ENCODE measurements at places on chromosomes 6 and 20.

GRCh38 chr6:74971633-74972032 is 234.2 kb downstream of the COL12A1 start:
- no peak for DNase-seq

DNA sequence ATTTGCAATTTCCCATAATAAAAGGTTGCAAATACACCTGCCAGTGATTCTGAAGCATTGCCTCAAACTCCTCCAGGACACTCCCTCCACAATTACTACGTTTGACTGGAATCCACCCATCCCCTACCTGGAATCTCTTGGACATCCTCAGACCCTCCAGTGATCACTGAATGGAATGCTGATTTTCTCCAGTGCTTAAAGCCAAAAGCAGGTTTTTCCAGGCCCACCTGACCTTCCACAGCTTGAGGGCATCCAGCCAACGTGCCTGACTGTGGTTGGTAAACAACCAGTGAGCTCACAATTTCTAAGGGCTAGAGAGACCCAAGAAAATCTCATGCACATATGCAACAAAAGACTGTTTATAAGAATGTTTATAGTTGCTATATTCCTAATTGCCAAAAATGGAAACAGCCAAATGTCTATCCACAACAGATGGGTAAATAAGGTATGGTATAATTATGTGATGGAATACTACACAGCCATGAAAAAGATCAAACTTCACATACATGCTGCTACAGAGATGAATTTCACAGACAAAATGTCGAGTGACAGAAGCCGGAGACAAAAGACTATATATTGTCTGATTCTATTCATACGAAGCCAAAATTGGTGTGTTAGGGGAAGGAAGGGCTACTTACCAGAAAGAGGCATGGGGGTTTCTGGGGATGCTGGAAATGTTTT is 147.1 kb upstream of the RREB1 start:
- DNase-seq, result no peak

DNA sequence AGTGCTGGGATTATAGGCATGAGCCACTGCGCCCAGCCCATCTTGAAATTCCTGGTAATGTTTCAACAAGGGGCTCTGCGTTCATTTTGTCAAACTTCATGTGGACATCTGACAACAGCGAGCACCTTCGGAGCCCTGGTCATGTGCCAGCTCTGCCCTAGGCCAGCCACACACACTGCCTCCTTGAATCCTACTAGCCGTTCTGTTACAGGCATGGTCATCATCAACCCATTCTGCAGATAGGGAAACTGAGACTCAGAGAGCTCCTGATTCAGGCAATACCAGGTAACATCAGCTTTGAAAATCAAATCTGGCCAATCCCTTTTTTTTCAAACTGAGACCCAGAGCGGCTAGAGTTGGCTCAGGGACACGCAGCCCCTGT is 41.3 kb downstream of the RBM38 start:
- DNase-seq, result no peak

- DNase-seq, result no peak
Measured at GRCh38 chr6:154766288-154766687, 33.1 kb downstream of the SCAF8 start.

DNA sequence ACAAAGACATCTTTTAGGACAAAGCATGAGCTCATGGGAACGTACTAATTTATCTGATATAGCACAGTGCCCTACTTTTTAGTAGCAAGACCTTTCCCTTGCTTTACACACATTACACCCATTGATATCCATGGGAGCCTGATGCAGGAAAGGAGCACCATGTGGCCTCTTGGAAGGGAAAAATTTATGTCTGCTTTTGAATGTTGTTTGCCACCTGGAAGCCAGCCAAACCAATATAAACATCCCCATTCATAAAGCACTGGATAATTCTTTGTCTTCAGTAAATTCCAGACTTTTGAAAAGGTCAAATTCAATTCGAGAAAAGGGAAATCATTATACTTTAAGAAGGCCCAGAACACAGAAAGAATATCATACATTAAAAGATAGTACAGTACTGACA is 152.3 kb upstream of the BEND6 start:
- DNase-seq, result no peak

GRCh38 chr20:41048461-41049301 is 20.1 kb downstream of the TOP1 start:
- DNase-seq, result no peak

DNA sequence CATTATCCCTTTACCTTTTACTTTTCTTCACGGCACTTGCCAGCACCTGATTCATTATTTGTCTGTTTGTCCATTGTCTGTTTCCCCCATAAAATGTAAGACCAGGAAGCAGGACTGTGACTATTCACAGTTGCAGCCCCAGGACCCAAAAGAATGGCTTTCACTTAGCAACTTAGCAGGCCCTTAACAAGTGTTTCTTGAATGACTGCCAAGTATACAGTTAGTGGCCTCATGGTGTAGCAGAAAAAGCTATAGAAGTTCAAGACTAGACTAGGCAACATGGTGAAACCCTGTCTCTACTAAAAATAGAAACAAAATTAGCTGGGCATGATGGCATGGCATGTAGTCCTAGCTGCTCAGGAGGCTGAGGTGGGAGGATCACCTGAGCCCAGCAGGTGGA is 4.3 kb downstream of the SLC26A8 start:
- DNase-seq, result no peak

DNA sequence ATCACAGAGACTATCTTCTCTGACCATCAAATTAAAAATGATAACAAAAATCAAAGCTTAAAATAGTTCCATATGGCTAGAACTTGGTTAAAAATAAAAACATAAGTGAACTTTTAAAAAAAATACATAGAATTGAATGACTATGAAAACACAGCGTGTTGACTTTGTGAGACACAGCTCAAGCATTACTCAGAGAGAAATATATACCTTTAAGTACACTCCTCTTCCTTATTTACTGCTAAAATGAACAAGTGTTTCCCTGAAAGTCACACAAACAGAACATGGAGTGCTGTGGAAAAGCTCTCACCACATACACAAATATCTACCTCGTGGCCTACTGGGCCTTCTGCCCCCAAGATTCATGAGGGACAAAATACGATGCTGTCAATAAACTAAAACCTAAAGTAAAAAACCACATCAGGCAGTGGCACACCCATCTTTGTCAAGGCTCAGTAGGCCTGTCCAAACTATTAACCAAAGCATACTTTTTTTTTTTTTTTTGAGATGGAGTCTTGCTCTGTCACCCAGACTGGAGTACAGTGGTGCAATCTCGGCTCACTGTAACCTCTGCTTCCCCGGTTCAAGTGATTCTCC is 7.5 kb downstream of the FAXC start:
- no peak for DNase-seq

GRCh38 chr20:47489448-47489872 is 12.2 kb upstream of the NCOA3 start:
- DNase-seq, result no peak

GRCh38 chr6:170111816-170112582 is 178.9 kb downstream of the DLL1 start:
- no peak for DNase-seq

- DNase-seq, result no peak
Measured at GRCh38 chr6:105257340-105257739, 77.5 kb upstream of the POPDC3 start.

- DNase-seq, result no peak
Measured at GRCh38 chr6:41757271-41757670, 10.1 kb upstream of the PGC start.

DNA sequence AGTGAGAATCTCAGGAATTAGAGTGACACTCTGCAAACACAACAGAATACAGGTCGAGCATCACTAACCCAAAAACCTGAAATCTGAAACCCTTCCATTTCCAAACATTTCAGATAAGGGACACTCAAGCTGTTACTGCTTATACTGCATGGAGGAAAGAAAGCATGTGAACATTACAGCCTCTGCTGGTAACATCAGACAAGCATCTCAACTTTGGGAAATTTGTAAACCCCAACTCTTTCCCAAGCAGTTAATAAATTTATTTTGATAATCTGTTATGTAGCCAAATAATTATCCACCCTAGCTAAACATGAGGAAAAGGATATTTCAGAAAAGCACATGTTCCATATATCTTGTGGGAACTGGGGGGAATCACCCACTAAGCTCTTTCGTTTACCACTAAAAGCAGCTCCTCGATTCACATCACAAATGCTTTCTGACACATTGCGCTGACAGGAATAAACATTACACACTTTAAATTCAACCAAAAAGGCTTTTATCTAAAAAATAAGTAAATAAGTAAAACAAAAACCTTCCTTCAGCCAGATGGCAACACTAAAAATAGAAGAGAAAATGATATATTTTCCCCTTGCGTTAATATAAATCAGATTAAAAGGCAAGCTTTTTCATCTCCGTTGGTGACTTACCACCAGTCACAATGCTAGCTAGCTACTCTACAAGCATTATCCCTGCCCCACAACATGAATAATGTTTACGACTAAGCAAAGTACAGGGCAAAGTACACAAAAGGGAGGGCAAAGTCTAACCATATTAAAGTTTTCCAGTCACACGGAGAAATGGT is 120.8 kb downstream of the MAP7 start:
- DNase-seq, result no peak

DNA sequence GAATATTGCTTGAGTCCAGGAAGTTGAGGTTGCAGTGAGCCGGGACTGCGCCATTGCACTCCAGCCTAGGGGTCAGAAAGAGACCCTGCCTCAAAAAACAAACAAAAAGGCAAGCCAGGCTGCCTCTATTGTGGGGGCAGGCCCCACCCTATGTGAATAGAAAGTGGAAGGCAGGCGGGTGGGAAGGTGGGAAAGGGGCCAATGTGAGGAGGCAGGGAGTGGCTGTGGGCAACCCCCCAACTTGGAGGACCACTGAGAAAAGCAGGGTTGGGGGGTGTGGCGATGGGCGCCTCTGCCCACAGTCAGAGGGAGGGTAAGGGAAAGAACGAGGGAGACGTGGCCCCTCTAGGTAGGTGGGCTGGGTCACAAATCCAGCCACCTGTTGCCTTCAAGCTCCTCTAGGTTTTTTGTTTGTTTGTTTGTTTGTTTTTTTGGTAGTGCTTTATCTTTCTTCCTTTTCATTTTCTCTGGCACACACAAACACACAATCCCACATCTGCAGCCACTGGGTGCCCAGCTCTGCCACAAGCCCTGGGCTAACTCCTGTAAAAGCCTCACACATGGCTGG is 5.3 kb upstream of the AP5S1 start:
- DNase-seq, result no peak

DNA sequence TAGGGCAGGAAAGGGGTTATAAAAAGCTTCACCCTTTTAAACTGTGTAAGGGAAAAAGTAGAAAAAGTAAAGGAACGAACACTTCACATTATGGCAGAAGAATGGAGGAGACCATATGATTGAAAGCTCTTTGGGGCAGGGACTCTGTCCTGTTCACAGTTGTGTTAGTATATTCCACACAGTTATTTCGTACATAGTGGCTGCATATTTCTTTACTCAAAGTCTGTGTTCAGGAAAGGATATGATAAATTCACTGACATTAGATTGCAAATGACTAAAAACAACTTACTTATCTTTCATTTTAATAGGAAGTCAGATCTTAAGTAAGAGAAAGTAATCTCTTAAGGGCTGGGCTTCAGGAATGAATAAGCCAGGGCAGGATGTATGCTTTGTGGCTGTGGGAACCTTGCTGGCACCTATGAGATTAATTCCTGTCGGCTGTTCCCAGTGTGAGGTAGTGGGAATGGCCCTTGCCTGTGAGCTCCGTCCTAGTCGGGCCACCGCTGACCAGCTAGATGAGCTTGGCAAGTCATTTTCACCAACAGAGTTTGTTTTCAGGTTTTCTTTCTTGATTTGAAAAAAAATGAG is 11.2 kb downstream of the PPP1R14C start:
- no peak for DNase-seq

- no peak for DNase-seq
Measured at GRCh38 chr6:71544028-71544427, 255.4 kb downstream of the OGFRL1 start.

DNA sequence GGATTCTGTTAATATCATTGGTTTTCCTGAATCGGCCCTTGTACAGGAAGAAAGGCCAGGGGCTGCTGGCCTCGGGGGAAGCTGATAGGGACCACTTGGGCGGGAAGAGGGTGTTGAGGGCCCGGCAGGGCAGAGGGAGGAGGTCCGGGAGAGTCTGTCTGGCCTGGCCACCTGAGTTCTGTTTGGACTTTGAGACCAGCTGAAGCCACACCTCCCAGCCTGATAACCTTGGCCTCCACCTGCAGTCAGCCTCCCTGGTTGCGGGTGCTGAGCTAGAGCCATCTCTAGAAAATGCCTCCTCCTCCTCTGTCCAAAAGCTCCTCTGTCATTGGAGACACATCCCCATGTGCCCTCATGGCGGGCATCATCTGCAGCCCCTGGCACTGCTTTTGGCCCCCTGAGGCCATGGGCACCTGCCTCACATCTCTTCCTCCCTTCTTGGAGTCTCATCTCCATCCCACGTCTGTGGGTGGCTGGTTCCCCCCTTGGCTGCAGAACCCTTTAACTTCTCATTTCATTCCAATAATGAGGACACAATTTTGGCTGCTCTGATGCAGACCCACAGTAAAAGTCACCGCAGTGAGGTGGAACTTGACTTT is 16.6 kb downstream of the APCDD1L start:
- no peak for DNase-seq

DNA sequence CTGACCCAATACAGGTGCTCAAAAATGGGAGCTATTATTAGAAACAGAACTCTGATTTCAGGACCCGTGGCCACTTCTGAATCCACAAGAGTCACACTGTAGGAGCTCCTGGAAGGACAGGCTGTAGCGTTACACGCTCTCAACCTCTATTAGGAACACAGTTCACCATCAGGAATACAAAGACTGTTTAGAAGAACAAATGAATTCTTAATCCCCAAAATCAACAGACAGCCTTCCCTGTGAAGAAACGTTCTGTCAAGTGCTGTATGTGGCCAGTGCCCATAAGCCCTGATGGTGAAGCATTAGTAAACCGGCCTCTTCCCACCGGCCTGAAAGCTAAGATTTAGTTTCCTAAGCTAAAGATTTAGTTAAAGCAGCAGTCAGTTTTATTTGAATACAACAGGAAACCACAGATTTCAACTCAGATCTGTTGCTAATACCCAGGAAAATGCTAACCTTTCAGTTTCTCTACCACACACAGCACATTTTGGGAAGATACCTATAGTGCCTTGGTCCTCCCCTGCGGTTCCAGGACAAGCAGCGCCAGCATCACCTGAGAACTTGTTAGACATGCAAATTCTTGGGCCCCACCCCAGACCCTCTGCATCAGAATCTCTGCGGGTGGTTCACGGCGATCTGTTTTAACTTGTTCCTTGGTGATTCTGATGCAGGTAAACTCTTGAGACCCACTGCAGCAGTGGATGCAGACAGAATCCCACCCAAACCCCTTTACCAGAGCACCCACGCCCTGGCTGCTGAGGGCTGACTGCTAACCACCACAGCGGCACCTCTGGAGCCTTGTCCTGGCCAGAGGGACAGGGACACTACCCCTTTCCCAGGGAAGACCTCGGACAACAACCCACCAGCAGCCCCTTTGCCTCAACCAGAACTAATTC is 33.4 kb downstream of the MTRES1 start:
- no peak for DNase-seq

Measured in activated T-cell treated with anti-CD3 and anti-CD28 coated beads for 1 hour (primary cell).